ENCODE measurements at places on chromosomes 6 and 20.

DNA sequence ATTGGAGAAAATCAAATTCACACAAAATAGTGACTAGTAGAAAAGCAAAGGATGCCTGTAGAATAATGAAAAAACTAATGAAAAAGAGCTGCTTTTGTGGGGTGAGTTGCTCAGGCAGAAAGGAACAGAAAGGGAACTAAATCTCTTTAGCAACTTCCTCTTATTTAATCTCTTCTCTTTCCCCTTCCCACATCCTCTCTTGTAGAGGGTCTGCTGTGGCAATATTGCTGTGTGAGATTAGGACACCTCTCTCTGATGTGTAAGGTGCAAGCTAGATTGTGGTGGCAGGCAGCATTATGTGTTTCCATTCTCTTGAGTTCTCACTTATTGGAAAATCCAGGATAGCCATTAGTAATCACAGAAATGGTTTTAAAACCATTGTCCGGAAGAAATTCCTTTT lies 49.7 kb downstream of the SYNE1 start:
- DNase-seq, result no peak

DNA sequence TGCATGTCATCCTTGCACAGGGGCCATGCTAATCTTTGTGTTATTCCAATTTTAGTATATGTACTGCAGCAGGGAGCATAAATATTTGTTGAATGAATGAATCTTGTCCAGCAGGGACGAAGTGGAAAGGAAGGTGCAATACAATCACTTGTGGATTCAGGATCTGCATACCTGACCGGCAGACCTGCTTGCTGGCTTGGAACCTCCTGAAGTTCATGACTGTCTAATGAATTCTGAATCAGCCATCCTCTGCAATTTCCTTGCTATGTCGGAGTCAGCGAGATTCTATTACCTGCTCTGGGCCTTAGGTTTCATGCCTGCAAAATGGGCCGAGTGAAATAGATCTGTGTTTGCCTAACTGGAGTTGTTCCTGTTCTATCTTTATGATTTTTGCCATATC lies 17.4 kb upstream of the NCOA3 start:
- DNase-seq, result no peak

- no peak for DNase-seq
These were observed 241.9 kb downstream of the SAMD5 start for GRCh38 chr6:147750413-147750812.

DNA sequence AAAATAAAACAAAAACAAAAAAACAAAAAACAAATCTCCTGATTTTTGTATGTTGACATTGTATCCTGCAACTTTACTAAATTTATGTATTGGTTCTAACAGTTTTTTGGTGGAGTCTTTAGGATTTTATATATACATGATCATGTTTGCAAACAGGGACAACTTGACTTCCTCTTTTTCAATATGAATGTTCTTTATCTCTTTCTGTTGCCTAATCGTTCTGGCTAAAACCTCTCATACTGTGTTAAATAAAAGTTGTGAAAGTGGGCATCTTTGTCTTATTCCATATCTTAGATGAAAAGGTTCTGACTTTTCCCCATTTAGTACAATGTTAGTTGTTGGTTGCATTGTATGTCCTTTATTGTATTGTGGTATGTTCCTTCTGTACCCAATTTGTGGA lies 261.7 kb upstream of the NOX3 start:
- DNase-seq, result no peak

DNA sequence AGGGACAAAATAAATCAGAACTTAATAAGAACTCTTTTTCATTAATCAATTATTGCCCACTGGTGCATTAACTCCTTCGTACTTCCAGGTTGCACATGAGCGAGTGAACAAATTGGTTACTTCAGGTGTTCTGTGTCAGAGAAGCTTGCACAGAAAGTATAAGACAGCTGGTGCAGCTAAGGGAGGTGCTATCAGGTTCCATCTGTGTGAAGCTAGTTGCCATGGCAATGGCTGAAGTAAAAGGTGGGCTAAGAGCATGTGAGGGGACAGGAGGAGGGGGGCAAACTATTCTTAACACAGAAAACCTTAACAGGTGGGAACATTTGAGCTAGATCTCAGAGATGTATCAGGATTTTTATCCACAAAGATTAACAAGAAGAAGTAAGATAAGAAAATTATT lies 81.6 kb downstream of the MANEA start:
- no peak for DNase-seq

DNA sequence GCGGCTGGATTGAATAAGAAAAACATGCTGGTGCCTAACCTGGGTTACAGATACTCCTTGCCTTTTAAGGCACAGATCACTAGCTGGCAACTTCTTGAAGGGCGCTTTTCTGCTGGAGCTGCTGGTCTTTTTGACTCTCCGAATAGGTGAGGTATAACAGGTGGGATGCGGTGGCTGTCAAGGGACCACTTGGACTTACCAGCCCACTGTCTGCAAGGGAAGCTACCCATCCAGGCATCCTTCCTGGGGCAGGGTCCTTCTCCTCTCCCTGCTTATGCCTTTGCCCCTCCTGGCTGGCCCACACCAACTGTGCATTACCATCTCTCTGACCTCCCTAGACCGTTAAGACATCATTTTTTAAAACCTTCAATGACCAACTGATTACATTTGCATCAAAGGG lies 57.4 kb downstream of the NPEPL1 start:
- DNase-seq, result no peak

- peak; percentile 33 for DNase-seq
These were observed 84.3 kb upstream of the TAB2 start for GRCh38 chr6:149233056-149233715.

DNA sequence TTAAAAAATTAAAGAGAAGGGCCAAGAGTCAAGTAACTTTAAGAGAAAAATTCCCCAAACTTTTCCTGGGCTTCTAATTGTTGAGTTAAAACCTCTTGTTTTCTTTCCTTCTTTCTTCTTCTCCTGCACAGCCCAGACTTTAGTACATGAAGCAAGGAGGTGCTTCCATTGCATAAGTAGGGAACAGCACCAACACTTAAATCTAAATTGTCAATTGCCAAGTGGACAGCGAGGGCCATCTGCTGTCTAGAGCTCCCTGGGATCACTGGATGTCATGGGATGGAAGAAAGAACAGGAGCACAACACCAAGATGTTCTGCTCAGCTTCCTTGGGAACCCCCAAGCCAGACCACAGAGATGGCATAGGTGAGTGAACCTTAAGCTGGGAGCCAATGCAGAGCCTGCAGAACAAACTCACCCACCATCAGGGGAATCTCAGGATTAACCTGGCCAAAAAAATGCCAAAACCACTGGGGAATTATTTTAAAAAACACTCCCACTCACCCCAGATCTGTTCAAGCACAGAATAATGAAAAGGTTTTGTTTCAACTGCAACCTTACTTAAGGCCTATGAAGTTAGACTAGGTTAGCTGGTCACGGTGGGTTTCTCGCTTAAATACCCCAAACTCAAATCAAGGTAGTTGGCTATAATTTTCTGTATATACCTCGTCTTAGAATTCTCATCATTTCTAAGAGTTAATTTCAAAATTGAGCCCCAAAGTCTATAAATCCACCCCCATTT lies 67.8 kb downstream of the TNFRSF21 start:
- no peak for DNase-seq

GRCh38 chr6:143195349-143195845 lies 134.7 kb downstream of the AIG1 start:
- no peak for DNase-seq

DNA sequence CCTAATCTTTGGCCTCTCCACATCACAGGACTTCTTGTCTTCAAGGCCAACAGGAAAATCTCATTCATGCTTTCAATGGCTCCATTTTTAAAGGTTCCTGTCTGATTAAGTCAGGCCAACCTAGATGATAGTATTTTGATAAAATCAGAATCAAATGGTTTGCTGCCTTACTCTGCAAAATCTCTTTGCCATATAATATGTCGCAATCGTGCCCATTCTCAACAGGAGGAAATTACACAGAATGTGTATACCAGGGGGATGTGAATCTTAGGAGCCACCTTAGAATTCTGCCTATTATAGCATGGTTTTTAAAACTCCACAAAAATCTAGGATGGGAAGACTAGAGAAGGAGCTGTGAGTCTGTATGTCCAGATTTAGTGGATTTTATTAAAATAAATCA lies 612.9 kb upstream of the MAN1A1 start:
- DNase-seq, result no peak

All from stimulated activated CD4-positive, alpha-beta T cell treated with anti-CD3 and anti-CD28 coated beads, TNF-alpha, amount 100 ng/mL, for 48 hours (primary cell).